ENCODE measurements at places on chromosomes 11 and 22. TPM values are rescaled to one million over a fixed set of nuclear protein-coding genes. Genes with fewer than 3 reads are reported as not detected.

GRCh38 chr22:29050457-29050856, 11.2 kb downstream of the C22orf31 start:
- no peak overlapping the region for H3K27ac ChIP-seq
- H3K36me3 ChIP-seq = no peaks in the 10 kb centered on the region
- no peak for DNase-seq
- no peaks in the 10 kb centered on the region for H3K4me1 ChIP-seq
- no peak overlapping the region for H3K4me3 ChIP-seq

DNA sequence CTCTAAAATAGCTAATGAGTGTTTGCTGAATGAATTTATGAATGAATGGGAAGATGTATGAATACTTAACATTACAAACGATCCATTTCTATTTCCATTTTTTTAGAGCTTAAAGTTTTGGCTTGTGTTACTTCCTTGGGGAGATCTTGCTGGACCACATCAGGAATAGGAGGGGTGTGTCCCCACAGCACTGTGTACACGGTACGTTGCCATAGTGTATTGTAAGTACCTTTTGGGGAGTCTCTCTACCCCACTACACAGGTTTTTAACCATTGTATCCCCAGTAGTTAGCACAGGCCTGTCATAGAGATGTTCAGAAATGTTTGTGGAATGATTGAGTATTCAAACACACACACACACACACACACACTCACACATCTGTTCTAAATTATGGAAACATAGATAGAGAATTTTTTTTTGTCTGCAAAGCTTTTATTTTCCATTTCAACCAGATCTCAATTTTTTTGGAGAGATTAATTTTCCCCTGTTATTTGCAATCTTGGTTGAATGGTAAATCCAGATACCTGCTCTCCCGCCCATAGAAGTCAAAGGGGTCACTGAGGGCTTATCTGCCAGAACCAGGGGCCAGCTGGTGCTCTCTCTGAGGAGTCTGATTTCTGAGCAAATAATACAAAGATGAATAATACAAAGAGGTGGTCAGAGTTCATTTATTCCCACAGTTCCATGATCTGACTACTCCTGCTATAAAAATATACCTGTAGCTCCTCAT, 471.0 kb downstream of the INSC start:
- no peaks in the 10 kb centered on the region for H3K4me1 ChIP-seq
- no peaks in the 10 kb centered on the region for H3K36me3 ChIP-seq
- no peak overlapping the region for H3K27ac ChIP-seq
- H3K27me3 ChIP-seq = no peaks in the 10 kb centered on the region
- H3K4me3 ChIP-seq = no peak overlapping the region

The PATE2 gene
- not detected for total RNA-seq

- H3K27me3 ChIP-seq = no peaks in the 10 kb centered on the region
- no peaks in the 10 kb centered on the region for H3K4me1 ChIP-seq
- H3K27ac ChIP-seq = no peak overlapping the region
- peaks cover 18% of the 10 kb centered on the region for H3K36me3 ChIP-seq
- no peak overlapping the region for H3K4me3 ChIP-seq
Observed at GRCh38 chr11:117204283-117205080, 5.3 kb downstream of the TAGLN start.

The MYBPC3 gene
- not detected for total RNA-seq

- no peak for DNase-seq
- H3K27ac ChIP-seq = no peak overlapping the region
- no peak overlapping the region for H3K4me3 ChIP-seq
- no peaks in the 10 kb centered on the region for H3K27me3 ChIP-seq
Observed at GRCh38 chr11:119299416-119299815, 17.5 kb downstream of the MCAM start.

The SLC22A6 gene
- not detected for total RNA-seq

GRCh38 chr11:64558065-64558745, 32.8 kb upstream of the SLC22A12 start:
- no peak for DNase-seq
- H3K4me1 ChIP-seq = no peaks in the 10 kb centered on the region
- H3K27me3 ChIP-seq = no peaks in the 10 kb centered on the region
- no peak overlapping the region for H3K27ac ChIP-seq

DNA sequence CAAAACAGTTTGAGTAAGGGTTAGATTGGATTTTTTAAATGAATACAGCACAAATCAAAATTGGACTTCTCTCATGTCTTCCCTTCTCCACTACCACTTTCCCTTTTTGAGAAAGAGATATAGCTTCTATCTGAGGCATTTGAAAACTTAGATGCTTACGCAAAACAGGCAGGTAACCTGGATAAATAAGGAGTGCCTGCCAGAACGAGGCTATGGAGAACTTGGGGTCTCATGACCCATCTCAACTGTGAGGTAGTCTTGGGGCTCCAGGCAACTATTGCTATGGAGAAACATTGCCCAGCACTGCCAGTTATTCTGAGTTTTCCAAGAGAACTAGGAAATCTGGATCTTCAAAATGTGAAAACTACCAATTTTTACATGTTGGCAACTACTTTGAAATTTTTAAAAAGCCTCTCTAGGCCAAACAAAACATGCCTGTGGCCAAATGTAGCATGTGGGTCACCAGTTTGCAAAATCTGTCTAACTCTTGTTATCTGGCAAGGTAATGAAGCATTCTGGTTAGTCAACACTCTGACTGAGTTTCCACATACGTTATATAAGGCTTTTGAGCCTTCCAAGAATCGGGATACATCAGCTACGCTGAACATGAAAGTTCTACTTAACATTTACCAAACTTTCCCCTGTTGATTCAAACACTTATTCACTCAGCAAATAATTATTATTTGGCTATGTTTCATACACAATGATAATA, 752.7 kb downstream of the KCNA4 start:
- no peaks in the 10 kb centered on the region for H3K4me1 ChIP-seq
- no peak overlapping the region for H3K4me3 ChIP-seq
- H3K36me3 ChIP-seq = no peaks in the 10 kb centered on the region
- H3K27me3 ChIP-seq = no peaks in the 10 kb centered on the region
- DNase-seq = no peak

The ABCC8 gene
- total RNA-seq = not detected

- H3K27ac ChIP-seq = no peak overlapping the region
- no peak overlapping the region for H3K4me3 ChIP-seq
- no peaks in the 10 kb centered on the region for H3K4me1 ChIP-seq
- H3K27me3 ChIP-seq = no peaks in the 10 kb centered on the region
Observed at GRCh38 chr11:109739379-109739778, 317.4 kb downstream of the C11orf87 start.
